Ureter (tissue), 1 donor: ENCODE measurements at places on chromosomes 4 and X. TPM values are rescaled to one million over a fixed set of nuclear protein-coding genes. Genes with fewer than 3 reads are reported as not detected.

DNA sequence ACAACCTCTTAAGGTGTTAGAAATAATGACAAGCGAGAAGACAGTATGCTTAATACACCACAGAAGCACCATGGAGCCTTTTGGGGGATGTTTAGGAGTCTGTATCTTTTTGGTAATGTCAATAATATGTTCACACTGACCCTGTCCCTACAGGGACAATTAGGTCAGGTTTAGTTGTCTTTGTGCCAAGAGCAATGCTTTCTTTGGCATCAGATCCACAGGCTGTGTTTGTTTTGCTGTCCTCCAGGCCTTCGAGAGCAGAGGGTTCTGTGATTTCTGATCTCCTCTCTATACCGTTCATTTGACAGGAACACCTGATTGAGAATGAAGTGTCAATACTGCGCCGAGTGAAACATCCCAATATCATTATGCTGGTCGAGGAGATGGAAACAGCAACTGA lies 153.8 kb downstream of the DCLK2 start:
- no peak for DNase-seq

DNA sequence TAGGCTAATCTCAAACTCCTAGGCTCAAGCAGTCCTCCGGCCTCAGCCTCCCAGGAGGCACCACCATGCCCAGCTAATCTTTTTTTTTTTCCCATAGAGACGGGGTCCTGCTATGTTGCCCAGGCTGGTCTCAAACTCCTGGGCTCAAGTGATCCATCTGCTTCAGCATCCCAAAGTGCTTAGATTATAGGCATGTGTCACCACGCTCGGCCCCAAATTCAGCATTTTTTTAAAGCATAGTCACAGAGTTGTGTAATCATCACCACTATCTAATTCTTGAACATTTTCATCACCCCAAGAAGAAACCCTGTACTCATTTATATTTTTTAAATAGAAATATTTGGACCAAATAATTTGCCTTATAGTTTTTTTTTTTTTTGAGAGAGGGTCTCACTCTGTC lies 10.3 kb downstream of the CENPI start:
- DNase-seq = no peak

DNA sequence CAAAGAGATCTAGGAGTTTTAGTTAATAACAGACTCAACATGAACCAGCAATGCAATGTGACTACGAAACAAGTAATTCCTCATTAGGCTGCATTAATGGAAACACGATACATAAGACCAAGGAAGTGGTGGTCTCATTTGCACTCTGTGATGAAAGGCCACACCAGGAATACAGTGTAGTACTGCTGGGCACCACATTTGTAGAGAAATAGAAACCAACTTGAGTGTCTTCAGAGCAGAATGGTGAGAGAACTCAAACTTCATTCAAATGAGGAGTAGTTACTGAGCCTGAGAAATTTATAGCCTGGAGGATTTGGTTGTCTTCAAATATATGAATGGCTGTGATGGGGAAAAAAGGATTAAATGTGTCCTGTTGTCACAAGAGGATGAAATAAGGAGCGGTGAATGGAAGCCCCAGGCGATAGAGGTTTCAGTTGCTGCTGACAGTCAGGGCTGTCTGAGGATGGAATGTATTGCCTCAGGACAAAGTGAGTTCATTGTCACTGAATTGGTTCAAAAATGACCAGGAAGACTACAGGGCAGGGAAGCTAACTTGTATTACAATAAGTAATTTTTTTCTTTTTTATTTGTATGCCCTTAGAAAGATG lies 50.9 kb downstream of the NFKB1 start:
- no peak for DNase-seq

The NEIL3 gene
- total RNA-seq = not detected

The FAM193A gene
- total RNA-seq = 36.2 TPM
